Hematopoietic multipotent progenitor cell treated with erythropoietin and hydrocortisone succinate and interleukin-3 and kit ligand, for 15 days (in vitro differentiated cells): ENCODE measurements at places on chromosomes 7 and 10.

GRCh38 chr10:42684517-42684916, 46.1 kb upstream of the ZNF33B start:
- DNase-seq = no peak

DNA sequence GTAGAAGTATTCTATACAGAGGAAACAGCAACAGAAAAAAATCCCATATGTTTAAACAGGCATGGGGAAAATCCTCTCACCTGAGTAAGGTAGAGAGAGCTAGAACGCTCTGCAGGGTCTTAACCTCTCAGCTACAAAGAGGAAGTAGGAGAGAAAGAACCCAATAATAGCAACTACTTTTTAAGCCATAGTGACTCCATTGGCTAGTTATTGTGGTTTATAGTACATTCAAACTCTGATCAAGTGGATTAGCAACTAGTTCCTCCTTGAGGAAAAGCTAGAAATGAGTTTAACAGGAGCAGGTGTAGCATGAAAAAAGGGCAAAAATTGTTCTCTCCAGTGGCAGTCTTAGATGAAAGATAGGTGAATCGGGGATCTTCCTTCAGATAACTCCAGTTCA, 89.7 kb downstream of the HGF start:
- no peak for DNase-seq

DNA sequence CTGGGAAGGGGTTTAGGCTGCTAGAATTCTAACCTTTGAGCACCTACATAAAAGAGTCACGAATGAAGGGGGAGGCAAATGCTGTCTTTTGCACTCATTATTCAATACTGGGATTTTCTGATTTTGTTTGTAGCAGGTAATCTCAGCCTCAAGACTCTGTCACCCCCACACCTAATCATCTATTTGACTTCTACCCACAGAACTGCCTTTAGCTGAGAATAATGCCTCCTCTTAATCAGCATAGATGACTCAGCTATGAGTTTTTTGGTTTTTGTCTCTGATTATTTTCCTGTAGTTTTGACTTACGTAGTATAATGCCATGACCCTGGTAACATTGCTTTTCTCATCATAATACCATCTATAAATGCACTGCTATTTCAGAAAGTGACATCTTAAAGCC, 42.7 kb upstream of the CACNB2 start:
- DNase-seq = no peak

- no peak for DNase-seq
These were observed 113.7 kb downstream of the CDK14 start for GRCh38 chr7:90709501-90710465.

GRCh38 chr10:114539623-114540022, 118.5 kb downstream of the ABLIM1 start:
- DNase-seq = no peak

DNA sequence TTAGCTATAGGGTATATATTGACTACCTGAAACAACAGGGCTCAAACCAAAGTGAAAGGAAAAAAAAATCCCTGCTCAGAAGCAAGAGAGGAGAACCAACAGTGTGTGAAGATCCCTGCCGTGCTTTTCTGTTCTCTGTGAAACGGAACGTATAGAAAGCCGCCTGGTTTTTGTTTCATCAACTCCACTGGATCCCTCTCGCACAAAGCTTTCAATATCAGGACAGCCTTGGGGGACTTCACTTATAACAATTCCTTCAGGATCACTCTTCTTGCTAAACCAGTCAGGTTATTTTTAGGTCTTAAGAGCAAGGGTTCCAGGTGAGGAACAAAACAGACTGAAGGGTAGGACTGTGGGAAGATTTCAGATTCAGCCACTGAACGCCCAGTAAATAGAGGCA, 151.1 kb upstream of the CACNA2D1 start:
- no peak for DNase-seq

- peak; percentile 9 for DNase-seq
These were observed 2.0 kb downstream of the KAZALD1 start for GRCh38 chr10:101063548-101064414.

DNA sequence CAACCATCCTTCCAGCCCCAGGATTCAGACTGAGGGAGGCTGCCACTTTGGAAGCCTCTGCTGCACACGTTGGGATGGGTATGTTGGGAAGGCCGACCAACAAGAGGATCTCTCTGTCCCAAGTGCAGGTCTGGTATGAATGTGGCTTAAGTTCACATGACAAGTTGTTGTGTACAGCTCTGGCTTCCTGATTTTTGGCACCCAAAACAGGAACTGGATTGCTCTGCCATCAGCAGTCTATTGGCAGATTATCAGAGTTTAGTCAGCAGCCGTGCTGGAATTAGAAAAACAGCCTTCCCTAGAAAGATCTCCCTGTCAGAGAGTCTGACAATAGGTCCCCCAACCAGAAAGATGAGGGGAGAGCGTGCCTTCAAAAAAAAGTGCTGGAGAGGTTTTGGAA, 66.9 kb downstream of the GOLGA7B start:
- DNase-seq = no peak

- no peak for DNase-seq
These were observed 45.6 kb downstream of the SPDYE5 start for GRCh38 chr7:75537731-75538130.

DNA sequence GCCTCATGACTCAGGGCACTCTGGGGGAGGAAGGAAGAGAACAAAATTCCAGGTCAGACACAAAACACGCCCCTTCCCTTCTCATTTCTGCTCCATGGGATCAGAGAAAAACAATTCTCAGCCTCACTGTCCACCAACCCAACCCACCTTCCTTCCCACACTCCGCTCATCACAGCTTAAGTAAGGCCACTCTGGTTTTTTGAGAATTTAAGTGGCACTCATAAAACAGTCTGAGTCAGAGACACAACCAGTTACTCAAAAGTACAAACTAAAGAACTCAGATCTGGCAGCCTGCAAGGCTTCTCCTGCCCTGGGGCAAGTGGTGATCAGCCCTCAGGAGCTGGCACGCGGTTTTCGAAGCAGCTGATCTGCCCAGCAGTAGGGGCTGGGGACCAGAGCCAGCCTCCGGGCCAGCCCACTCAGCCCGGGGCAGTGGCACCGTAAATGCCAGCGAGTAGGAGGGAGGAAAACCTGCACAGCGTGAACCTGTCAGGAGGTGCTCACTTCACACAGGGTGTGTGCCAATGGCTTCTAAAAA, 39.1 kb upstream of the ABLIM1 start:
- DNase-seq = no peak

GRCh38 chr7:6725003-6725402, 18.3 kb upstream of the ZNF12 start:
- DNase-seq = no peak

- DNase-seq = no peak
These were observed 44.3 kb downstream of the PLCE1 start for GRCh38 chr10:94038024-94038423.

- no peak for DNase-seq
These were observed 35.2 kb downstream of the SGCE start for GRCh38 chr7:94620703-94621118.

GRCh38 chr7:81140252-81140651, 221.4 kb upstream of the SEMA3C start:
- no peak for DNase-seq

- DNase-seq = no peak
These were observed 484.4 kb downstream of the SORCS1 start for GRCh38 chr10:106680061-106680460.

- no peak for DNase-seq
These were observed 28.9 kb downstream of the MAD1L1 start for GRCh38 chr7:2203766-2204300.

- no peak for DNase-seq
These were observed 41.1 kb downstream of the RASGEF1A start for GRCh38 chr10:43225787-43226153.

DNA sequence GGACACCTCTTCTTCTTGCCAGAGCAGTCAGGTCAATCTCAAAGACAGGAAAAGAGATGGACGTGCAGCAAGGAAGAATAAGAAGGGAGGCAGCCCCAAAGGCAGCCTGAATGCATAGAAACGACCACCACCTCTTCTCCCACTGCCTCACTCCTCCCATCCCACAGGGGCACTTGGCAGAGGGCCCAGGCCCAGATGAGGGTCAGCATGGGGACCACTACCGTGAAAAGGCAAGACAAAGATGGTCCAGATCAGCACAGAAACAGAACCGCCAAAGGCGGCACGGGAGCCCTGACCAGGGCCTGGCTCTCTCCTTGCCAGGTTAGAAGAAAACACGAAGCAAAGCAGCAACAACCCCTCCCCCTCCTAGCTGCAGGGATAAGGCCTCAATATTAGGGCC, 1.9 kb upstream of the NDST2 start:
- no peak for DNase-seq

DNA sequence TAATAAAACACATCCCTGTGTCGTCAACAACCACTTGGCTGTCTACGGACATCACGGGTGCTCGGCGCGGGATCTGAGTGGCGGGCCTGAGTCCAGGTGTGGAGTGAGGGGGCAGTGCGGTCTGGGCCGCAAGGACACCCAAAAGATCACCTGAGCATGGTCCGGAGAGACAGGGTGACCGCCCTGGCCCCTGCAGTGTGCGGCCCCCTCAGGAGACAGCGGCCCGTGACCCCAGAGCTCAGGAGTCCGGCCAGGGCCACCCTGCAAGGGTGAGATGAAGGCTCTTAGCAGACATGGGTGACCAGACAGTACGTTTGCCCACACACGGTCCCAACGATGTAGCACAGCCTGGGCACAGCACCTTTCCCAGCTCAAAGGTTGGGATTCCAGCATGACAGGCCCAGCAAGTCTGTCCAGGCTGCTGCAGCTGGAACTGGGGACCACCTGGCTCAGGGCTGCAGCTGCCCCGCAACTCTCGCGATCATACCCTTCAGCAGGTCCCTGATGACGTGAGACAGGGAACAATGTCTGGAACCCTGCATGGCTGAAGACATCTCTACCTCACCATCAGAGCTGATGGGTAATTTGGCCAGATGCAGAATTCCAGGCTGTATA, 237.8 kb downstream of the ELFN1 start:
- no peak for DNase-seq

GRCh38 chr7:103051519-103051918, 23.1 kb downstream of the FBXL13 start:
- DNase-seq = no peak

- no peak for DNase-seq
These were observed 396.6 kb upstream of the KLF6 start for GRCh38 chr10:4181621-4182049.

DNA sequence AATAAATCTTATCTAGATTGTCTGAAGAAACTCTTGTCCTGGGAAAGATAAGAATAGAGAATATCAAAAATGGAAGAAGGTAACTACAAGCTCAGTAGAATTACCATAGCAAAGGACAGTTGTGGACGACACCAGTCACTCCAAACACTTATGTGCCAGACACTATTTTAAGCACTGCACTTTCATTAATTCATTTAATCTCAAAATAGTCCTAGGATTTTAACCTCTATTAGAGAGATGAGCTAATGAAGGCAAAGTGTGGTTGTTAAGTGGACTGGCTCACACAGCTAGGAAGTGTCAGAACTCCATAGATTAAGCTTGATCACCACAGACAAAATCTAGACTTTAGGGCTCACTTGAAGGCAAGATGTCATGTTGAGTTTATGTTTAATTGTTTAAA, 168.9 kb downstream of the CDC14C start:
- DNase-seq = no peak

GRCh38 chr7:85890244-85890811, 703.5 kb upstream of the SEMA3D start:
- DNase-seq = no peak

- peak; percentile 37 for DNase-seq
These were observed at the start of gene SEMA3C for GRCh38 chr7:80918909-80919721. TSS of gene SEMA3C (minus strand) at chr7:80919051. CDS start at chr7:80916781, 2,270 bp downstream.

DNA sequence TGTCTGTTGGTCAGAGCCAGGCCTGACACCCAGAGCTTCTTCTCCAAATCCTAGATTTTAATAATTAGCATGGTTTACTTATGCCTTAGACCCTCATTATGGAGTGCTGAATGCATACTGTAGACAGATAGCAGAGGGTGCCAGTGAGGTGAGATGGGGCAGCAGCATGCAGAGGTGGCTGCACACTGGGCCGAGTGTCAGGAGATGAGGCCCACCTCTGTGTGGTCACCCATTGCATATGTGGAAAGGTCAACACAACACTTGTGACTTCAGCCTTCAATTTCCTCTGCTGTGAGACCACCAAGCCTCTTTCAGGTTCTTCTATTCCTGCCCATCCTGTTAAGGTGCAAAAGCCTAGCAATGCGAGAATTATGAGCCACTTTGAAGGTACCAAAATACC, 39.7 kb upstream of the NMT2 start:
- no peak for DNase-seq

DNA sequence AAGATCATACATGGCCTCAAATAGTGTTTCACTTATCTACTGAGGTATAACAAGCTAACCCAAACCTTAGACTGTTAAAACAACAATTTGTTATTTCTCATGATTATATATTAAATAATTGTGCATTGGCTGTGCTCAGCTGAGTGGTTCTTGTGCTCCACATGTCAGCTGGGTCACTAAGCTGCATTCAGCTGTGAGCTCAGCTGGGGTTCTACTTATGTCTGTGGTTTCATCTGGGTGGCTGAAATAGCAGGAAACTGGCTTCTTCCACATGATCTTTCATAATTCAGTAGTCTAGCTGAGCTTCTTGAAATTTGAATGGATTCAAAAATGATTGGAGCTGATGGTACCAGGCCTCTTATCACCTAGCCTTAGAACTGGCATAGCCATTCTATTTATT, 181.8 kb upstream of the CSTF2T start:
- DNase-seq = no peak

DNA sequence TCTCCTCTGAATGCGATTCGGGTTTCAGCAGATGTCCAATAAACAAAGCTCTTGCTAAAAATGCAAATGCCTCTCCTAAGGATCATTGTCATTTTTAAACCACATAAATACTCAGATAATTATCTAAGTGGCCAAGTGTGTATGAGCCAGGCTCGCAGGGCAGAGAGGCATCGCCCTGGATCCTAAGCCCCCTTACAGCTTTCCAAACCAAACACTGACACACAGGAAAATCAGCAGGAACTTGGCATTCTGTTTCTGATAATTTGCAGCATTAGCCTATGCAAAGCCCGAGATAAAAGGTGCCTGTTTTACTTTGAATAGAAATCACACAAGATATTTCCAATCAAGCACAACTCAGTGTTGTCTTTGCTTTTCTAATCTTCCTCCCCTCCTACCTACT, 134.4 kb downstream of the ABCA13 start:
- no peak for DNase-seq

DNA sequence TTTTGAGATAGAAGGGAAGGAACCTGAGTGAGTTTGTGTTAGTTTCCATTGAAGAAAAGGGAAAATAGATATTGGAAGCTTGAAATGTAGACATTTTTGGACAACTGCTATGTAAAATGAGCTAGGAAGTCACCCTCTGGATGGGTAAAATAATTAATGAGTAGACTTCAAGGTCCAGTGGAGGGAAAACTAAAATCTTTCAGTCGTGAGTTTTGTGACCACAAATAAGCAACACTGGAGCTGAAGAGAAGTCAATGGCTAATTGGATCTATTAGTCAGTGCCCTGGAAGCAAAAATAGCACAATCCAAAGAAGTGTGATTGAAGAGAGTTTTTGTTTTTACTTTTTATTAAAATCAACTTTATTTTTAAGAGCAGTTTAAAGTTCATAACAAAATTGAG, 123.4 kb downstream of the MYO3A start:
- no peak for DNase-seq

DNA sequence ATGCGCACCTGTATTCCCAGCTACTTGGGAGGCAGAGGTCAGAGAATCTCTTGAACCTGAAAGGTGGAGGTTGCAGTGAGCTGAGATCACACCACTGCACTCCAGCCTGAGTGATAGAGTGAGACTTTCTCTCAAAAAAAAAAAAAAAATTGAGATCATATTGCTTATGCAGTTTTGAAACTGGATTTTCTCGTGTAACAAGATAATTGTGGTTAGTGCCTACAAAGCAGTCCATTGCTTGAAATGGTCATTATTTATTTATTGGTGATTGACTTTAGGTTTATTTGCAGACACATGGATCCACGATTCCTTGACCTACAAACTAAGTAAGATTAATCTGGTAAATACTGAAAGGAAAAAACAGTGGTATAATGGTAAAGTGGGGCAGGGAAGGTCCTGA, 149.8 kb downstream of the TAX1BP1 start:
- no peak for DNase-seq
